ENCODE measurements at places on chromosomes 7 and 10.

DNA sequence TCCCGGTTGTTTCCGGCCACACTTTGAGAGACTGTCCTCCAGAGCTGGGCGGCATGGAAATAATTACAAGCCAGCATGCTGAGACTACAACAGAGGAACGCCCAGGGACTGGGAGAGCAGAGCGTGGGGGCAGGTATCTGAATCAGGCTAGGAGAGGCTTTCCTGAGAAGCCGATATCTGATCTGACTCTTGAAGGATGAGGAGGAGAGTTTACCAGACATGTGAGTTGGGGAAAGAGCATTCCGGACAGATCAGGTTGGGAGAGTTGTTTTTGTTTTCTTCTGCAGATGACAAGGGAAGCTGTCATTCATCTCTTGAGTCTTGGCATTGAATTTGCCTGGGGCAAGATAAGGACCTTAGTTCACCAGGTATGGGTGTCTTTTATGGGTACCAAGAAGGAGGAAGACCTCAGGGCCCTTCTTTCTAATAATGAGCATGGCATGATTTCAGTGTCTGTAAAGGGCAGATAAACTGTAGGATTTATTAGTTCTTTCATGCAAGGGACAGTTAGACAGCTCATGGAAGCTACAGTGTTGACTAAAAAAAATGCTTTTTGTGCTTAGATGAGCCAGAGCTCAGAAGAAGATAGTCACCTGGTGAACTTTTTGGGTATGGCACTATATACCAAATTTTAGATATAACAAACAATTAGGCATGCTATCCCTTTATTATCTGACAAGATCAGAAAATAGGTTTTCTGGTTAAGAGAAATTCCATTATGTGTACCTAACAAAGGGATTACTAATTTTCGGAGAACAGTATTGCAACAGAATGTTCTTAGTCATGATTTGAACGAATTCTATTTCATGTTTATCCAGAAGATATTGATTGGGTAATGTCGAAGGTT lies 36.2 kb downstream of the WBP1L start:
- peak; percentile 48 for DNase-seq

- DNase-seq = no peak
These were observed 122.2 kb downstream of the NOC3L start for GRCh38 chr10:94240491-94240890.

DNA sequence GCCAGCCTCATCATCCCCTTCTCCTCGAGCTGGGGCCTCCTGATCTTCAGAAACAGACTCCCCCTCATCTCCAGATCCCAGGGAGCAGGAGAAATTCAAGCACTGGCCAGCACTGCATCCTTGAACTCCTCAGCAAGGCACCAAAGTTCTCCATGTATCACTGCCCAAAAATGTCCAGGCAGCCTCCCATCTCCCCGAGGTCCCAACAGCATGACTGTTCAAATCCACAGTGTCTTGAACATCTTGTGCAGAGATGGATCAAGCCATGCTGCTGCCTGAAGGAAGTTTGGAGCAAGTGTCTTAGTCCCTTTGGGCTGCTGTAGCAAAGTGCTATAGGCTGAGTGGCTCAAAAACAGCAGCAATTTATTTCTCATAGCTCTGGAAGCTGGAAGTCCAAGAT lies 115.5 kb upstream of the GALNT17 start:
- no peak for DNase-seq

DNA sequence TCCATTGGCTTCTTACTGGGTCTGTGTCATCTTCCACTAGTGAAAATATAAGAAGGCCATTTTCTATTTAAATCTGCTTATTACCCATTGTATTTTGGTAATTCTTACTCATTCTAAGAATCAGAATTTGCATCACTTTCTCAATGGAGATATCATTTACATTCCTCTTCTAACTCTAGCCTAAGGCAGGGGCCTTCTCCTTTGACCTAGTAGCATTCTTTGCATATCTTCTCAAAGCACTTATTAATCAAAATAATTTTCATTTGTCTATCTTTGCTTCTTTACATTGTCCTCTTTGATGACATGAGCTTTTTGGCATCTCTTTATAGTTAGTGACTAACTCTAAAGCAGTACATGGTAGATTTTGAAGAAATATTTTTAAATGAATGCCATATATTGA lies 400.9 kb upstream of the SEMA3D start:
- no peak for DNase-seq

- DNase-seq = no peak
These were observed 14.3 kb downstream of the PRTFDC1 start for GRCh38 chr10:24938076-24938475.

GRCh38 chr10:123808286-123808685 lies 83.3 kb downstream of the CPXM2 start:
- no peak for DNase-seq

GRCh38 chr7:137329411-137329810 lies 14.1 kb downstream of the PTN start:
- DNase-seq = no peak

DNA sequence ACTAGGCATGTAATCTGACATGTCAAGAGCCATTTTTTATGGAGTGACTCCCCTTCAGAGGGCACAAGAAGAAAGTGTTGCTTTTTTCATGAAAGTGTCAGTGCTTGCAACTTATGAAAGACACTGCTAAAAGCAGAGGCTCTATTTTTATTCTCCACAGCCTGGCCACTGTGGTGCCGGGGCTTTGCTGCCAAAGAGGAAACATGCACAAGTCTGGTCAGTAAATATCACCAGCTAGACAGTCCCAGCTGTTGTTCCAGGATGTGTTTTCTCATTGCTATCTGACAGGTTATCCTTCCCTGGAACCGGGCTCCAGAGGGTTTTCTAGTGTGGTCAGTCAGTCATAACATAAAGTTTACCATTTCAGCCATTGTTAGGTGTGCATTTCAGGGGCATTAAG lies 180.7 kb upstream of the PITRM1 start:
- DNase-seq = no peak

DNA sequence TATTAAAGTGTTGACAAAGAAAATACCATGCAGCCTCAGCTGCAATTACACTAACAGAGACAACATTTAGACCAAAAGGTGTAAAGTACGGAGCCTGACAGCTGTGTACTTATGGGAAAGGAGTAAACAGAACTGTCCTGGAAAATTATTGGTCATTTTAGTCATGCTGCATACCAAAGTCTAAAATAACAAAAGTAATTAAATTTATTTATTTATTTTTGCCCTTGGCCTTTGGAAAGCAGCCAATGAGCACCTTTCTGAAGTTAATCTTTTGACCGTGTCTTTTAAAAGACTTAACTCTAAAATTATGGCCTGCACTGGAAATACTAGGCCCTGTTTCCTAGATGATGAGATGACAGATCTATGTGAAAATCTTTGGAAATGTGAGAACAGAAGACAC lies 597.6 kb downstream of the NXPH1 start:
- no peak for DNase-seq

- no peak for DNase-seq
These were observed 27.7 kb downstream of the ANXA8 start for GRCh38 chr10:47456079-47456785.

DNA sequence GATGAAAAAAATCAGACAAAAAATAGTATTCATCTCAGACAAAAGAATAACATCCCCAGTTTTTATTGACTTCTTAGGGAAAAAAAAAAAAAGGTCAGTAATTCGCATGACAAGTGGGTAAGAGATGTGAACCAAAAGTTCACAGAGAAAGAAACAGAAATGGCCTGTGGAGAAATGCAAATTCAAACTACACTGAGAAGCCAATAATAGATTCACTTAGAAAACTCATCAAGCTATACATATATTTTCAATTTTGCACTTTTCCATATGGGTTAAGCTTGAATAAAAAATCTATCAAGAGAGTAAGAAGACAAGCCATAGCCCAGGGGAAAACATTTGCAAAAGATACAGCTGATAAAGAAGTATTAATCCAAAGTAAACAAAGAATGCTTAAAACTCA lies 28.0 kb downstream of the HERC4 start:
- DNase-seq = no peak

DNA sequence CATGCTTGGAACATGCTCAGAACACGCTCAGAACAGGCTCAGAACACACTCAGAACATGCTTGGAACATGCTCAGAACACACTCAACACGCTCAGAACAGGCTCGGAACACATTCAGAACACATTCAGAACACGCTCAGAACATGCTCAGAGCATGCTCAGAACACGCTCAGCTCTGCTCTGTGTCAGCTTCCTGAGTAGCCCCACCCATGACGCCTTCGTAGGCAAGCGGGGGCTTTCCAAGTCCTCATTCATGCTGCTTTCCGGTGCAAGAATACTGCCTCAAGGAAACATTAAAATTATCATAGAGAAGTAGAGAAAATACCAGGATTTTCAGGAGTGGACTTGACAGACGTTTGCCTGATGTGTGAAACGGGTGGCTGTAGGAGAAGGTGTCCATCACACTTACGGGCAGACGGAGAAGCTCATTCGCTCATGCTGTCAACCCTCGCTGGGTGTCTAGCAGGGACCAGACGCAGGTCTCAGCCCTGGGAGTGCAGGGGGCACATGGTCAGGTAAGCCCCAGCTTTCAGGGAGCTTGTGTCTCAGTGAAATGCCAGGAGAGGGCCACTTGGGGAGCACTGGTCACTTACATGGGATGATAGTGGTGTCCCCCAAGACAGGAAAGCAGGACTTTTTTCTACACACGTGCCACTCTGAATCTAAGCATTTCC lies 24.7 kb downstream of the EN2 start:
- DNase-seq = no peak

DNA sequence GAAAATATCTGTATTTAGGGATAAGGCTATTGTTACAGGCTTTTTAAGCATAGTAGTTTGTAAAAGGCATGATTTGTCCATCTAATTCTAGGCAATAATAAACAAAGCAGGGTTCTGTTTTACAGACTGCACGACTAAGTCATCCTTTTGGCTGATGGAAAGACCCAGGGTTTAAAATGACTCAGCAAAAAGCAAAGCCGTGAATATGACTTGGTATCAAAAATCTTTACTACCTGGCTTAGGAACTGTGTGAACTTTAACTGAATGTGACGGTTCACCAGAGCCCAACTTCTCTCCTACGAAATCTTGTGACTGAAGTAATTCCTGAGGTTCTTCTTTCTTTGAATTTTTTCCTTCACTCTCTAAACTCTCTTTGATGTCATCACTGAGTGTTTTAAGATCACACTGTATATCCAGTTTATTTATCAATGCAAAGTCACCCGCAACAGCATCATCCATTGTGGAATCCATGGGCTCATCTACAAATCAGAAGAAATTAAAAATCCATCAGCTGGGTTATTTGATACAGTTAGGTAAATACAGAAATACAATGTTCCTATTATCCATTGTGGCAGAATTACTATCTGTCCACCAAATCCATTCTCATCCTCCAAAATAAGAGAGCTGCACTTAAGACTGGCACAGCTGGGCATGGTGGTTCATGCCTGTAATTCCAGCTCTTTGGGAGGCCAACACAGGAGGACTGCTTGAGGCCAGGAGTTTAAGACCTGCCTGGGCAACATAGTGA lies 17.0 kb downstream of the ATE1 start:
- DNase-seq = no peak

DNA sequence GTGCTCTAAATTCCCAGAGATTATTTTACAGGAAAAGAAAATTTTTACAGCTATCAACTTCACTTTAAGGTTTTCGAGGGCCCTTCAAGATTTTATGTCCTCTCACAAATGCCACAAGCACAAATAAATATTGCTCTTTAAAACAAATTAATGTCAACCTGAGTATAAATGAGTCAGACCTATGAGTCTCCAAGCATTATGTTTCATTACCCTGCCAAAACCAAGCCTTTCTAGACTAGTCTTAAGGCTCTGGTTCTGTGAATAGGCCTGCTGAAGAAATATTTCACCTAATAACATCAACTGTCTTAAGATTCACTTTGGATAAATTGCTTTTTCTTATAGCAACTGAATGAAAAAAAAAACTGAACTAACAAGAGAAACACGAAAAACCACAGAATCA lies 153.0 kb downstream of the PDE1C start:
- DNase-seq = no peak

DNA sequence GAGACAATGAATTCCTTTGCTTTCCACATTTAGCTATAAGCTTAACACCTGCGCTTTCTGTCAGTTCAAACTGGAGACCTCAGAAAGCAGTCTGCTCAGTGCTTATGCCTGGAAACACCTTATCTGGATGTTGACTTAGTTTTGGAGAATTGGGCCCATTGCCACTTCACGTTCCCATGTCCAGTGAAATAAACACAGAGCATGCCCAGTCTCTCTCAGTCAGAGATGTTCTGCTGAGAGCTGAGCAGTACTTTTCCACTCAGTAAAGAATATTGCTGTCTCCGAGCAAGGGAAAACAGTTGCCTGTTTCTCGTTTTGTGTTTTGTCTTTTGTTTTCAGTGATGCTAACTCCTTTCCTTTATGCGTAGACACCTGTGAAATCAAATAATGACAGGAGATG lies 83.2 kb upstream of the PRR15 start:
- DNase-seq = no peak

- no peak for DNase-seq
These were observed 116.4 kb downstream of the TSPAN12 start for GRCh38 chr7:120741371-120742042.

GRCh38 chr7:22872096-22872807 lies 49.6 kb upstream of the TOMM7 start:
- DNase-seq = no peak

DNA sequence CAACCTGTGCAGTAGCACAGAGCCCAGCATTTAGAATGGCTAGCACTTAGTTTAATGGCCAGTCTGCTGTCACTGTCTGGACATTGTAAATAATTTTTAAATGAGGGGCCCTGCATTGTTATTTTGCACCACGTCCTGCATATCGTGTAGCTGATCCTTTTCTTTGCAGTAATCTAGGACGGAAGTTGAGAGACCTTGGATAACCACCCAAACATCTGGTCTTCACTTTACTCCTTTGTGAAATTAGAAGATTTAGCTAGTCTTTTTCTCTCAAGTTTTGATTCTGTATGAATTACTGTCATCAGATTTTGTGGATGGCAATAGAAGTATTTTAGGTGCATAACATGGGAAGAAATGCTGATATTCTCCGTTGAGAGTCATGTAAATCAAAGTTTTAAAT lies 1.9 kb downstream of the MIOS start:
- no peak for DNase-seq

- no peak for DNase-seq
These were observed 1.2 kb downstream of the CASD1 start for GRCh38 chr7:94510582-94511496.

DNA sequence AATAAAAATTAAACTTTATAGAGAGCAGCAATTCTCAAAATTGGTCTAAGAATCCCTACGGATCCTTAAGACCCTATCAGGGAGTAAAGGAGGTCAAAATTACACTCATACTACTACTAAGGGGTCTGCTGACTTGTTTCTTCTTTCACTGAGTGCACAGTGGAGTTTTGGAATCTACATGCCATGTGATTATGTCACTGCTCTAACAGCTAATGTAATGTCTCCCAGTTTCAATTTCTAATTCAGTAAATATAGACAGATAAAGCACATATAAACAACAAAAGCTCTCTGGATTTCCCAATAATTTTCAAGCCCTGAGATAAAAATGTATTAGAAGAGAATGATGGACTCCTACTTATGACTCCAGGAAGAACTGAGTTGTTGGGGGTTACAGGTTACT lies 74.6 kb downstream of the WAPL start:
- peak; percentile 80 for DNase-seq

- DNase-seq = no peak
These were observed 82.4 kb downstream of the EBF3 start for GRCh38 chr10:129881641-129882040.
